ENCODE measurements at places on chromosomes 16 and 17. TPM values are rescaled to one million over a fixed set of nuclear protein-coding genes. Genes with fewer than 3 reads are reported as not detected.

- H3K4me1 ChIP-seq = peaks cover 53% of the 10 kb centered on the region
- H3K4me3 ChIP-seq = peak overlapping the region; percentile 87
- DNase-seq = peak; percentile 82
- peak overlapping the region; percentile 96 for H3K27ac ChIP-seq
Measured at GRCh38 chr16:27202923-27203506, 311 bp upstream of the KDM8 start.

- peak overlapping the region; percentile 69 for H3K4me3 ChIP-seq
- DNase-seq = no peak
- H3K4me1 ChIP-seq = peaks cover 20% of the 10 kb centered on the region
- H3K36me3 ChIP-seq = no peaks in the 10 kb centered on the region
Measured at GRCh38 chr16:58734459-58734787, 307 bp upstream of the GOT2 start.

DNA sequence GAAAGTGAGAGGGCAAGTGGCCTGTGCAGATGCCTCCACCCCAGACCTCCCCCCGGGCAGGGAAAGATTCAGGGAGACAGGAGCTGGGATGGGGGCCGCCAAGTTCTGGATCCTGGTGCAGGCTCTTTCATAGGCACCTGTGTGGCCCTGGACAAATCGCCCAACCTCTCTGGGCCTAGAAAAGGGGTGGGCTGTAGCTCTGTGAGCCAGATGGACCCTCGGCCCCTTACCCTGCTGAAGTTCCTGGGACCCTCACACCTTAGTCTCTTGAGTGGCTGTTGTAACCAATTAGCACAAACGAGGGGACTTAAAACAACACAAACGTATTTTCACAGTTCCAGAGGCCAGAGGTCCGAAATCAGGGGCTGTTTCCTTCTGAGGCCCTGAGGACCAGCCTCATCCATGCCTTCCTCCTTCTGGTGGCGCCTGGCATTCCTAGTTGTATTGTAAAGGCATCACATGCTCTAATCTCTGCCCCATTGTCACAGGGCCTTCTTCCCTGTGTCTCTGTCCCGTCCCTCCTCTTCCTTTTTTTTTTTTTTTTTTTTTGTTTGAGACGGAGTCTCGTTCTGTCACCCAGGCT is 352.6 kb downstream of the SEC14L1 start:
- H3K27ac ChIP-seq = no peak overlapping the region
- H3K4me1 ChIP-seq = peaks cover 18% of the 10 kb centered on the region
- H3K4me3 ChIP-seq = no peak overlapping the region
- DNase-seq = no peak
- H3K27me3 ChIP-seq = no peaks in the 10 kb centered on the region

Gene IKZF3
- total RNA-seq = 146 TPM

DNA sequence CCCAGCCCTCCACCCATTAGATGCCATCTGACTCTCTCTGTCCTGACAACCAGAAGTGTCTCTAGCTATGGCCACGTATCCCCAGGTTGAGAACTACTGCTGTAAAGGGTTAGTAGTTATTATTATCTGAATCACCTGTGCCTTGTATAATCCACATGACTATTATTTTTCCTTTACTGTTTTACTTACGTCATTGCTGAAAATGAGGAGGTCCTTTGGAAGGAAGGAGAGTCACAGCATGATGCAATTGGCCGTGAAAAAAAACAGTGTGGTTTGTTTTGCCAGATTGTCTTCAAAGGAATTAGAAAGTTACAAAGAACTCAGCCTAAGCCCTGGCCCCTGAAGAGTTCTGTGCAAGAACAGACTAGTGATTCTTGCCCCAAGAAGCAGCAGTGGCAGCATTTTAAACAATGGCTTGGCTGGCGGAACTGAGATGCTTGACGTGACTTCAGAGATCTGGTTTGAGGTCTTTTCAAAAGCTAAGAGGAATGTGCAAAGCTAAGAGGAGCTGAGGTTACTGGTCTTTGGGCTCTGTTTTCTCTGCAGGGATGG is 413.3 kb upstream of the EEF2KMT start:
- no peaks in the 10 kb centered on the region for H3K27me3 ChIP-seq
- DNase-seq = no peak
- H3K36me3 ChIP-seq = no peaks in the 10 kb centered on the region
- no peaks in the 10 kb centered on the region for H3K4me1 ChIP-seq
- H3K27ac ChIP-seq = no peak overlapping the region

GRCh38 chr17:69909389-69909788 is 165.6 kb upstream of the KCNJ16 start:
- DNase-seq = no peak
- H3K27ac ChIP-seq = no peak overlapping the region
- no peaks in the 10 kb centered on the region for H3K27me3 ChIP-seq
